NCI-H2081 (cell line): ENCODE measurements at places on chromosomes 3 and 15.
A peak's percentile ranks its signal among the peaks of the same experiment; 100 is the strongest.

GRCh38 chr15:101474983-101475382 is 14.5 kb downstream of the PCSK6 start:
- DNase-seq, result no peak

GRCh38 chr3:10470120-10471053 is 35.0 kb downstream of the ATP2B2 start:
- no peak for DNase-seq

- no peak for DNase-seq
These were observed 459.3 kb upstream of the AGTR1 start for GRCh38 chr3:148238421-148238821.

DNA sequence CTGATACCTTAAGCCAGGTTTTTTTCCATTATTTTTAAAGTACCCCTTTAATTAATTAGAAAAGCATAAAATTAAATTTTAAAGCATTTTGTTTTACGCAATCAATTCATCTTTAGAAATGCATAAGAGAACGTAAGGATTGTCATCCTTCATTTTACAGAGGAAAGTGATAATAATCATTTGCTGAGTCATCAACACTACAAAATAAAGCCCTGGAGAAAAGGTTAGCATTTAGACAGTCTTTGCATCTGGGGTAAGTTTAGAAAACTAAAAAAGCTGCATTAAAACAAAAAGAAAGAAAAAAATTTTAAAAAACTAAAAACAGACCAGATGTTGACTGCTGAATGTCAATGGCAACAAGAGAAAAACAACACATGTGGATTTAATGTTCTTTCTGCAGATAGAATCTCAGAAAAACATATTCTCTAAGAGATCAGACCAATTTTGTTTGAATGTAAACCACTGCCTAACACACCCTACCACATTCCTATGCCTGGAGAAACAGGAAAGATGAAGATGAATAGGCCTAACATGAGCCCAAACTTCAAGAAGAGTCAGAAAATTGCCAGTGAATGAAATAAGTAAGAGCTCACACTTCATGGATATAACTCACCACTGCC is 59.9 kb downstream of the SUCNR1 start:
- DNase-seq, result no peak

- no peak for DNase-seq
These were observed 700 bp downstream of the MKRN2 start for GRCh38 chr3:12557473-12558100.

GRCh38 chr3:56302417-56302816 is 165.8 kb downstream of the ERC2 start:
- no peak for DNase-seq

GRCh38 chr3:43629741-43630140 is 7.9 kb upstream of the ANO10 start:
- DNase-seq, result no peak

- no peak for DNase-seq
These were observed 122.9 kb downstream of the GREM1 start for GRCh38 chr15:32840507-32841245.

DNA sequence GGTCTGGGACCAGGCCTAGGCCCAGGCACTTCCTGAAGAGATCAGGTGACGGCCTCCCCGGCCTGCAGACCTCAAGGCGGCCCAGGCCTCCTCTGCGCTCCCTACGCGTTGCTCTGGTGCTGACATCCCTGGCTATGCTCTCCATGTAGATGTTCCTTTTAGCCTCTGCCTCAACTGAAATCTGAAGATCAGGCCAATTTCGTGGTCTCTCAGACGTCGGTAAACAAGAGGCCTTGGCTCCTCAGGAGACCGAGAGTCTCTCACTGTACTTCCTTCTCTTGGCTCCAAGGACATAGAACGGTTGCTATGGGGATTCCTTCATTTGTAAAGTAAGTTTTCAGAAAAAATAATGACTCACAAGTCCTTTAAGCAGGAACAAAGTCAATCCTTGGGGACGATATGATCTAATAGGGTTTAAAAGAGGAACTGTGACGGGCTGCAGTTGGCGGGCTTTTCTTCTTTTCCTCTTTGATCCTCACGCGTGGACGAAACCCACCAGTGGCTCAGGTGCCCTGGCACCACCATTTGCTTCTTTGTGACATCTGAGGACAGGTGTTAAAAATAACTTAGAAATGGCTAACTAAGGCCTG is 55.6 kb upstream of the CGNL1 start:
- no peak for DNase-seq

- no peak for DNase-seq
These were observed 73.0 kb downstream of the FAM43A start for GRCh38 chr3:194758716-194759115.

GRCh38 chr3:86948822-86949221 is 42.1 kb downstream of the VGLL3 start:
- no peak for DNase-seq

DNA sequence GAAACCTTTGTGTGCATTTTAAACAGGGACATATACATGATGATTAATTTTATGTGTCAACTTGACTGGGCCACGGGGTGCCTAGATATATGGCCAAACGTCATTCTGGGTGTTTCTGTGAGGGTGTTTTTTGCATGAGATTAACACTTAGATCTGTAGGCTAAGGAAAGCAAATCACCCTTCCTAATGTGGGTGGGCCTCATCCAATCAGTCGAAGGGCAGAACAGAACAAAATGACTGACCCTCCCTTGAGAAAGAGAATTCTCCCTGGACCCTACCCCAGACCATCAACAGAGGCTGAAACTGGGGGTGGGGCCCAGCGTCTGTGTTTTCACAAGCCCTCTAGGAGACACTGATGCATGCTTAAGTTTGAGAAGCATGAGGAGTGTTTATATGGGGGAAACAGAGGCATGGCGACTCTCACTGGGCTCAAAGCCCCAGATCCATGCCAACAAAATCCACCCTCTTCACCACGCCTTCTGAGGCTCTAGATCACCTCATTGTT is 56.2 kb downstream of the ITGA11 start:
- DNase-seq, result no peak

DNA sequence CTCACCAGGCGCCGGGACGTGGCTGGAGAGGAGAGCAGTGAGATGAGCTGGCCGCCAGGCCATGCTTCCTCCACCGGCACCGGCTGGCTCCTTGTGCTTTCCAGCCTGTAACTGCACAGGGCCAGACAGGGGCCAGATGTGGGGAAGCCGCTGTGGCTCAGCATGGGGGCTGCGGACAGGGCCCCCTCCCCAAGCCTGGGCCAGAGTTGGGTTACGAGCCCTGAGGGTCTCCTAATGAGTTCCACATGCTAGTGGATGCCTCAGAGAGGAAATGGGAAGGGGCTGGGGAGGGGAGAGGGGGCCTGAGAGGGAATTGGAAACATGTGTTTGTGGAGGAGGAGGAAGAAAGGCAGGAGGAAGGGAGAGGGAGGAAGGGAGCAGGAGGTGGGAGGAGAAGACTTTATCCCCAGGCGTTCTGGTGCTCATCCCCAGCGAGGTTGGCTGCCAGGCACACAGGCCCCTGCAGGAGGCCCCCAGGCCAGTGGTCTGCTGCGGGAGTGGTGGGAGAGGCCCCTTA is 11.7 kb upstream of the DUSP7 start:
- no peak for DNase-seq

GRCh38 chr3:34261001-34261385 is 462.6 kb downstream of the PDCD6IP start:
- DNase-seq, result no peak

DNA sequence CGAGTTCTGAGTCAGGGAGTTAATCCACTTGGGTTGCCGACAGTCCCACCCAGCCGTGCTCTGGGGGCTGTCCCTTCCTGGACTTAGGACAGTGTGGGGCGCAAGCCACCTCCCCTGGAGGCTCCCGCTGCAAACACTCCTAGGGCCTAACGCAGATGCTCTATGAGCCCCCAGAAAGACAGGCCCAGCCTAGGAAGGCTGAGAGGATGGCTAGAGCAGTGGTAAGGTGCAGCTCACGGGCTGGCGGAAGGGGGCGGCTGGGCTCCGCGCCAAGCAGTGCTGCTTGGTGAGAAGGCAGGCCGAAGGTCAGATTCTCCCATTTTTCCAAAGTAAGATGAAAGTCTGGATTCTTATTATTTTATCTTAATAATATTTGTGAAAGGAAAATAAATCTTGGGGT is 84.6 kb upstream of the ALDH1L1 start:
- no peak for DNase-seq

- no peak for DNase-seq
These were observed 32.2 kb downstream of the SLC6A11 start for GRCh38 chr3:10848261-10848660.

GRCh38 chr15:36210426-36210825 is 369.0 kb upstream of the CDIN1 start:
- DNase-seq, result no peak

- DNase-seq, result no peak
These were observed 868.6 kb upstream of the SEMA6D start for GRCh38 chr15:46848704-46849103.

DNA sequence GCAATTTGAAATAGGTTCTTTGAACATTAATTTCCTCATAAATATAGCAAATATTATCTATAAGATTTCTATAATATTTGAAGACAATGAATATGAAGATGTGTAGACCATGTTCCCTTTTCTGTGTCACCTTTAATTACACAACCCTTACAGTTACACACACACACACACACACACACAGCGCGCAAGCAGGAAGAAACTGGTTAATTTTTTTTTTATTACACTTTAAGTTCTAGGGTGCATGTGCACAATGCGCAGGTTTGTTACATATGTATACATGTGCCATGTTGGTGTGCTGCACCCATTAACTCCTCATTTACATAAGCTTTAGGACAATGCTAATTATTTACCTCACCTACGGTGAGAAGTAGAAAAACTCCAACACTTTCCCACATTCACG is 122.9 kb downstream of the TPRG1 start:
- DNase-seq, result no peak

DNA sequence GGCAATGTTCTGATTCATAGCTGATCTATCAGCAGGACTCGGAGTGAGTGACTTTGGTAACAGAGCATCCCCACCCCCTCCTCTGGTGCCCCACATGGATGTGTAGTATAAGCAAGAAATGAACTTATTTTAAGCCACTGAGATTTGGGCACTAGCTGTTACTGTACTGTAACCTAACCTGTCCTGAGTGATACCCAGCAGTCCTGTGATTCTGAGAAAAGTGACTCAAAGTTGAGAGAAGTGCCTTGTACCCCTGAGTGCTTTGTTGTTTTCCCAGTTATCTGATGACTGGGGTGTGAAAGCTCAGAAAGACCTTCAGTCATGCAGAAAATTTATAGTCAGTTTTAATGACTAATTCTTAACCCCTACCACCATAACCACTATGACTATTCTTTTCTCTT is 439.9 kb upstream of the RBMS3 start:
- DNase-seq, result no peak

- peak; percentile 68 for DNase-seq
These were observed 828 bp downstream of the U2SURP start for GRCh38 chr3:143002083-143002712.

GRCh38 chr3:108103886-108104797 is 13.3 kb upstream of the CD47 start:
- peak; percentile 76 for DNase-seq

GRCh38 chr3:36543276-36543997 is 163.1 kb downstream of the STAC start:
- no peak for DNase-seq

- peak; percentile 79 for DNase-seq
These were observed 90.7 kb downstream of the SCN11A start for GRCh38 chr3:38960953-38961622.

GRCh38 chr15:33888176-33888575 is 80.1 kb upstream of the CHRM5 start:
- DNase-seq, result peak; percentile 16

GRCh38 chr3:140089403-140090072 is 154.6 kb downstream of the CLSTN2 start:
- no peak for DNase-seq

DNA sequence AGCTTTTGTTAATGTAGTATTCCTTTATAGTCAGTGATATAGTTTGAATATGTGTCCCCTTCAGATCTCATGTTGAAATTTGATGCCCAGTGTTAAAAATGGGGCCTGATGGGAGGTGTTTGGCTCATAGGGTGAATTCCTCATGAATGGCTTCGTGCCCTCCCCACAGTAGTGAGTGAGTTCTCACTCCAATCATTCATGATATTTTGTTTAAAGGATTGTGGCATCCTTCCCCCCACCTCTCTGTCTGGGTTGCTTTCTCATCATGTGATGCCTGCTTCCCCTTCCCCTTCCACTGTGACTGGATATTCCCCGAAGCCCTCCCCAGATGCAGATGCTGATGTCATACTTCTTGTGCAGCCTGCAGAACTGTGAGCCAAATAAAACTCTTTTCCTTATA is 649.8 kb upstream of the NR2F2 start:
- DNase-seq, result no peak

DNA sequence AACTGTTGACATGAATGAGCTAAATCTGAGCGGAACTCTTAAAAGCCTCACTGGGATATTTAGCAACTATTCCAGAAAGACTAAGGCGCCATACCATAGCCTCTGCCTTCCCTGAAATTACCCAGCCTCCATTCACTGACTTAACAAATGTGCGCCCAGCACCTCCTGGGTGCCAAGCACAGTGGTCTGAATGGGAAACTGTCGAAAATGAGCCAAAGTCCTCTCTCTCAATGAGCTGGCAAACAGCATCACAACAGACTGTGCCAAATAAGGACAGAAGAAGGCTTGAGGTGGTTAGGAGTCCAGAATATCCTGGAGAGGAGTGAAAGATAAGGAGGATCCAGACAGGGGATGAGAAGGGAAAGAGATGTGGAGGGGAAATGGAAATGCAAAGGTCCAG is 332.4 kb downstream of the MAGI1 start:
- no peak for DNase-seq

GRCh38 chr3:24177201-24177600 is 232.1 kb downstream of the NR1D2 start:
- DNase-seq, result no peak

DNA sequence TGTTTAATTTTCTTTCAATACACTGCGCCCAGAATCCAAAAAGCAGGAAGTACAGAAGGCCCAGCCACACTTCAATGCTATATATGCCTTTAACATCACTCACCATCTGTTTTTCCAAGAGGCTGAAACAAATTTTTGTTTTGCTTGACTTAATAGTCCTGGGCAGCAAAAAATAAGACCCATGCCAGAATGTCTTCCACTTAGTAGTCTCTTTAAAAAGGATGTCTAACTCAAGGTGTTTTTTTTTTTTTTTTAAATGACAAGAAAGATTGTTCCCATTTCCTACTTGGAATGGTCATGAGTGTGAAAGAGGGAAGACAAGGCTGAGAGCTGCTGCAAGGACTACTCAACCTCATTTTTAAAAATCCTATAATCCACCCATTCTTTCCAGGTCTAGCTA is 590.3 kb upstream of the SGO1 start:
- DNase-seq, result no peak

DNA sequence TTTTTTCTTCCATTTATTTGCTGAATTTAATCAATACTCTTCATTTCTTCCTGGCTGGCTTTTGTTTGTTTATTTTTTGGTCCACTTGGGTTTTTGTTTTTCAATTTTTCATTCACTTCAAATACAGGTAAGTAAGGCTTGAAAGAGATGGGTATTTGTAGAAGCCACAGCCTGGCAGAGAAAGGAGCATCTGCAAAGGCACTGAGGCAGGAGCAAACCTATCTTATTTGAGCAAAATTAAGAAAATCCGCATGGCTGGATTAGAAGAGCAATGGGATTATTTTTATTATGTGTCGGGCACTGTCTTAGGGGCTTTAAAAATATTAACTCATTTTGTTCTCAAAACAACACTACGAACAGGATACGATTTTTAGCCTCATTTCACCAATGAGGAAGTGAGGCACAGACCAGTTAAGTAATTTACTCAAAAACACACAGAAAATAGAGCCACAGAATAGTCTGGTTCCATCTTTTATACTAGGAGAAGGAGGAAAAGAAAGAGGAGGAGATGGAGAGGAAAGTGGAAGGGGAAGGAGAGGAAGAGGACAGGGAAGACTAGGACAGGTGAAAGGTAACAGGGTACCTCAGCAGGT is 35.1 kb upstream of the CCDC80 start:
- DNase-seq, result no peak
